ENCODE measurements at places on chromosomes 7 and 10. TPM values are rescaled to one million over a fixed set of nuclear protein-coding genes. Genes with fewer than 3 reads are reported as not detected.

GRCh38 chr10:3836222-3836820 is 51.3 kb upstream of the KLF6 start:
- H3K4me1 ChIP-seq, result peaks cover 29% of the 10 kb centered on the region
- no peak for DNase-seq
- no peak overlapping the region for H3K27ac ChIP-seq

DNA sequence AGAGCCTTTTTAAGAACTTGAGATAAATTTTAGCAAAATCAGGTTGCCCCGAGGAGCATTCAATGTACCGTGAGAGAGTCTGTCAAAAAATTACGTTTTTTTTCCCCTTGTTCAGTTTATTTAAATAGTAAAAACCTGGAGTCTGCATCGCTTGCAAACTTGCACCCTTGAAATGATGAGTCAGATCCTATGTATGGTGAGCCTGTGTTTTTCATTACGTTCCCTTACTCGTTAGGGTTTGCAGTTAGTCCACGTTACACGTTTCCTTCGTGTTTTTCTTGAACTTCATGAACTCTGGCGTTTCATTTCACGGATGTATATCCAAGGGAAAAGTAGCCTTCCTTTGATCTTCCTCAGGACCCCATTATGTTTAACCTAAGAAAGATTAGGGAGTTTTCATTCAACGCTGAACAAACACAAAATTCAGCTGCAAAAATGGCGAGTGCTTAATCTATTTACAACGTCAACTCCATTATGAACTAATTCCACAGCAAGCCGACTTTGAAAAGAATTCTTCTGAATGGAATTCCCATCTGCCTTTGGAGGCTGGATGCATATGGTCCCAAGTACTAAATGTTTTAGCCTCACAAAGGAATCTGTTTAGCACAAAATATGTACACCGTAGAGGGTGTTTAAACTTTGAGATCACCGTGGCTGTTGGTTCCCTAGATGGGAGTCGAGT is 182.4 kb downstream of the MYOF start:
- DNase-seq, result no peak
- peak overlapping the region; percentile 14 for H3K4me3 ChIP-seq
- no peaks in the 10 kb centered on the region for H3K27me3 ChIP-seq
- peak overlapping the region; percentile 27 for H3K27ac ChIP-seq

- no peak overlapping the region for H3K27ac ChIP-seq
- no peak overlapping the region for H3K4me3 ChIP-seq
- H3K4me1 ChIP-seq, result no peaks in the 10 kb centered on the region
- H3K27me3 ChIP-seq, result no peaks in the 10 kb centered on the region
- DNase-seq, result no peak
Measured at GRCh38 chr10:125773687-125774543, 1.7 kb downstream of the MMP21 start.

GRCh38 chr7:25314731-25315267 is 86.5 kb upstream of the NPVF start:
- no peak for DNase-seq
- no peak overlapping the region for H3K4me3 ChIP-seq
- no peaks in the 10 kb centered on the region for H3K36me3 ChIP-seq
- H3K4me1 ChIP-seq, result no peaks in the 10 kb centered on the region
- H3K27ac ChIP-seq, result no peak overlapping the region
- no peaks in the 10 kb centered on the region for H3K27me3 ChIP-seq

- no peak for DNase-seq
- H3K27ac ChIP-seq, result no peak overlapping the region
- H3K27me3 ChIP-seq, result no peaks in the 10 kb centered on the region
- H3K36me3 ChIP-seq, result no peaks in the 10 kb centered on the region
Measured at GRCh38 chr7:138864667-138865066, 66.7 kb upstream of the ATP6V0A4 start.

DNA sequence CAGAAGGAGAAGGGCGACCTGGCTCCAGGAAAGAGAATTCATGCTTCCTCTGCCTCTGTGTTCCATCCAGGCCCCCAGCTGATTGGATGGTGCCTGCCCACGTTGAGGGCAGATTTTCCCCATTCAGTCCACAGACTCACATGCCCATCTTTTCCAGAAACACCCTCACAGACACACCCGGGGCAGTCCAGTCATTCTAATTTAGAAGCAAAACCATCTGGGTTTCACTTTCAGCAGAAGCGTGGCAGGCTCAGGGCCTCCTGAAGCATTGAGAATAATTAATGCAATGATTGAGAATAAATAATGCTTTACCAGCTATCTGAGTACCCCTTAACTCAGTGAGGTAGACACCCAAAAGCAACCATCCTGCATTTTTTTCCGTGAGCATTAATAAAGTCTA is 30.2 kb upstream of the CREB5 start:
- no peak overlapping the region for H3K4me3 ChIP-seq
- 0 out of 2 replicates have a peak, but pooled peaks cover 4% of the 10 kb centered on the region for H3K4me1 ChIP-seq
- H3K36me3 ChIP-seq, result no peaks in the 10 kb centered on the region
- no peaks in the 10 kb centered on the region for H3K27me3 ChIP-seq
- no peak overlapping the region for H3K27ac ChIP-seq

- DNase-seq, result no peak
- no peaks in the 10 kb centered on the region for H3K36me3 ChIP-seq
- no peaks in the 10 kb centered on the region for H3K4me1 ChIP-seq
- H3K4me3 ChIP-seq, result no peak overlapping the region
Measured at GRCh38 chr7:102834999-102835398, 77.8 kb upstream of the LRRC17 start.

GRCh38 chr10:50624866-50625501 is 1.2 kb upstream of the SGMS1 start:
- H3K4me1 ChIP-seq, result peaks cover 11% of the 10 kb centered on the region
- peak overlapping the region; percentile 93 for H3K27ac ChIP-seq
- DNase-seq, result peak; percentile 94
- no peaks in the 10 kb centered on the region for H3K27me3 ChIP-seq

GRCh38 chr7:43535031-43535451 is 47.9 kb upstream of the STK17A start:
- no peak overlapping the region for H3K27ac ChIP-seq
- no peak for DNase-seq
- H3K27me3 ChIP-seq, result no peaks in the 10 kb centered on the region
- no peak overlapping the region for H3K4me3 ChIP-seq
- no peaks in the 10 kb centered on the region for H3K36me3 ChIP-seq

GRCh38 chr10:75099952-75100763 is 11.3 kb upstream of the SAMD8 start:
- H3K27ac ChIP-seq, result no peak overlapping the region
- H3K4me1 ChIP-seq, result peaks cover 5% of the 10 kb centered on the region
- H3K27me3 ChIP-seq, result no peaks in the 10 kb centered on the region
- no peak overlapping the region for H3K4me3 ChIP-seq
- DNase-seq, result peak; percentile 89
- H3K36me3 ChIP-seq, result no peaks in the 10 kb centered on the region

DNA sequence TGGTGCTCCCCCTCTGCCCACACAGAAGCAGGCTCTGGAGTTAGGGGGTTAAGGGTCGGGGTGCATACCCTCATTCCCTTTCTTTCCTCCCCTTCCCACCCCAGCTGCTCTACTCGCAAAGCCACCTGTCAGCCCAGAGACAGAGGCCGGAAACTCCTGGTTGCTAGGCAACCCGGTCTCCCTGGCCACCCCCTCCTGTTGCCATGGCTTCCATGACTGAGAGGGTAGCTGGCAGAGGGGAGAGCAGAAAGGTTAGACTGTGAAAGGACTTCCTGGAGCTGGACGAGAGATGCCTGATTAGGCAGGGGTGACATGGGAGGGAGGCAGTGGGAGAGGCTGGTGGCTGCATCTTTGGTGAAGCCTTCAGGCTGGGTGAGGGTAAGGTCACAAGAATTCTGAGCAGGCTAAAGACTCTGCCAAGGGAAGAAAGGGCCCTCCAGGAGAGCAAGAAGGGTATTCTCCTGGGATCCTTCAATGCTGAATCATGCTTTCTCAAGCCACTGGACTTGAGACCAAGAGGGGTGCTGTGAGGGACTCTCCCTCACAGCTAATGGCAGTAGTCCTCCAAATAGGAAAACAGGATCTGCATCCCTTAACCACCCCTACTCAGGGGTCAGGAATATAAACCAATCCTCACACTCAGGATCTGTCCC is 5.4 kb downstream of the PSD start:
- no peak for DNase-seq
- no peak overlapping the region for H3K4me3 ChIP-seq
- 0 out of 2 replicates have a peak, but pooled peaks cover 2% of the 10 kb centered on the region for H3K4me1 ChIP-seq
- H3K27me3 ChIP-seq, result peaks cover 1% of the 10 kb centered on the region
- no peak overlapping the region for H3K27ac ChIP-seq
- no peaks in the 10 kb centered on the region for H3K36me3 ChIP-seq

NPTX2 gene
- not detected for total RNA-seq

AQP1 gene
- total RNA-seq, result 0.19 TPM

NKX1-2 gene
- 2.0 TPM for total RNA-seq

CROT gene
- total RNA-seq, result 15.4 TPM

PNLIPRP1 gene
- not detected for total RNA-seq

NEUROG3 gene
- total RNA-seq, result not detected

EGR2 gene
- total RNA-seq, result 0.30 TPM

TMEM26 gene
- total RNA-seq, result not detected
